NCI-H82 (cell line): ENCODE measurements at places on chromosomes 5 and 9.

GRCh38 chr5:15966651-15967050, 212.9 kb downstream of the MARCHF11 start:
- no peak for DNase-seq

DNA sequence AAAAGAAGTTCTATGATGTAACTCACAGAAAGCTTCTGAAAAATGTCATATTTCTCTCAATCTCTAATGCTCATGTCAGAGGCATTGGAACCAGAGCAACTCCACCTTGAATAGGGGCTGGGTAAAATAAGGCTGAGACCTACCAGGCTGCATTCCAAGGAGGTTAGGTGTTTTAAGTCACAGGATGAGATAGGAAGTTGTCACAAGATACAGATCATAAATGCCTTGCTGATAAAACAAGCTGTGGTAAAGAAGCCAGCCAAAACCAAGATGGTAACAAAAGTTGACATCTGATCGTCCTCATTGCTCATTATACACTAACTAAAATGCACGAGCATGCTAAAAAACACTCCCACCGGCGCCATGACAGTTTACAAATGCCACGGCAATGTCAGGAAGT, 411.1 kb upstream of the GRIA1 start:
- no peak for DNase-seq

DNA sequence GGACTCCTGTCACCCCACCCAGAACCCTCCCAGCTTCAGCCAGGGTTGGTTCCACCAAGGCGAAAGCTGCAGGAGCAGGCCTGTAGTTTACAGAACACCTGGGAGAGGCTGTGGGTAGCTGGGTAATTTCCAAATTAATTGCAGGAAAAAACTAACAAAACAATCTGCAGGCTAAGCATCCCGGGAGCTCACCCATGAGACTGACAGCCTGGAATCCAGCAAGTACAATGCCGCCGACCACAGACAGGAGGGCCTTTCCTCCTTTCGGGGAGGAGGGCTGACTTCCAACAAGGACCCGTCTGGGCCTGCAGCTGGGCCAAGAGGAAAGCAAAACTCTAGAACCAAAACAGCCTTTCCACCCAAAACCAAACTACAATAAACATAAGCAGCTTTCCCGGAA, 10.3 kb downstream of the FOXE1 start:
- no peak for DNase-seq

DNA sequence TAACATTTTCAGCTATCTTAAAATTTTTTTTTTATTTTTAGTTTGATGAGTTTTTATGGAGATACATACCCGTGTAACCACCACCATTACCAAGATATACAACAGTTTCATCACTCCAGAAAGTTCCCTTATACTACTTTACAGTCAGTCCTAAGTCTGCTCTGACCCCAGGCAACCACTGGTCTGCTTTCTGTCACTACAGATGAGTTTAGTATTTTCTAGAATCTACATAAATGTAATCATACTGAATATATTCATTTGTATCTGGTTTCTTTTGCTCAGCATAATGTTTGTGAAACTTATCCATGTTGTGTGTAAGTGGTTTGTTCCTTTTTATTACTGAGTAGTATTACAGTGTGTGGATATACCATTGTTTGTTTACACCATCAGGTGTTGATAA, 127.8 kb downstream of the GAS1 start:
- no peak for DNase-seq

- DNase-seq: peak; percentile 61
These were observed 1.9 kb upstream of the IDNK start for GRCh38 chr9:83620841-83621636.

- DNase-seq: peak; percentile 3
These were observed 38.0 kb downstream of the NIPAL4 start for GRCh38 chr5:157497875-157498611.

- peak; percentile 1 for DNase-seq
These were observed 1.6 kb upstream of the SPZ1 start for GRCh38 chr5:80318212-80318611.

DNA sequence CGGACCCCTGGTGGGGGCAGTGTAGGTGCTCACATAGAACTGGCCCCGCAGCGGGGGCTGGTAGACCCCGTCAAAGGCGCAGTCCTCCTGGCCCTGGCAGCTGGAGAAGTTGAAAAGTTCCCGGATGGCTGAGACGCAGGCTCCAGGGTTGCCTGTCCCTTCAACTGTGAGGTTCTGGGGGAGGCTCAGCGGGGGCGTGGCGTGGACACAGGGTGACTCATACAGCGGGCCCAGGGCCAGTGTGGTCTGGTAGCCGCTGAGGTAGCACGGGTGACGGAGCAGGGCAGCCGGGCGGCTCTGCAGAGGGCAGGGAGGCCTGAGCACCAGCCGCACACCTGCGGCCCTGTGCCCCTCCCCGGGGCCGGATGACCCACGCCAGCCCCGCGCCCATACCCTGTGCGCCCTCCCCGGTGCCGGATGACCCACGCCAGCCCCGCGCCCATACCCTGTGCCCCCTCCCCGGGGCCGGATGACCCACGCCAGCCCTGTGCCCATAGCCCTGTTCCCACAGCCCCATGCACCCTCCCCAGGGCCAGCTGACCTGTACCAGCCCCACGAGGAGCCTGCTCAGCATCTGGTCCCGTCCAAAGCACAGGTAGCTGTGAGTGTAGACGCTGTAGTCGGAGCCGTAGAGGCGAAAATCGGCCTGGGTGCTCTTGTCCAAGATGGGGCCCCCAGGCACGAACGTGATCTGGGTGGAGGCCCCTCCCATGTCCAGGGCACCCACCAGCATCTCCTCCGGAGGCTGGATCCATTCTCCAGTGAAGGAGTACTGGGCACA, 5.0 kb downstream of the ENTPD8 start:
- DNase-seq: no peak

DNA sequence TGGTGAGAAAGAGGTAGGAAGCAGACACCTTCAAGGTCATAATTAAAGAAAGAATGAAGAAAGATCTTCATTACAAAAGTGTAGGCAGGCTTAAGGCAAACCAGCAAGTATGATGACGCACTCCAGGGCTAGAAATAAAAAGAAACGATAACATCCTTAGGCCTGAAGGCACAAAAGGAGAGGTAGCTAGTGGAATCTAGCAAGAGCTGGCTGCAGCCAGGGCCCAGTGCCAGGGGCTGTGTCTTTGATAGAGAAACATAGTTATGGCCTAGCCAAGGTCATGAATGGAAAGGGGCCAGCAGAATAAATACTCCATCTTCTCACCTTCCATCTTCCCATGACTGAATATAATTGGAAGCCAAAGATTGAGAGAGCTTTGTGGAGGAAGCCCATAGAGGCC, 6.8 kb upstream of the SH3TC2 start:
- no peak for DNase-seq

DNA sequence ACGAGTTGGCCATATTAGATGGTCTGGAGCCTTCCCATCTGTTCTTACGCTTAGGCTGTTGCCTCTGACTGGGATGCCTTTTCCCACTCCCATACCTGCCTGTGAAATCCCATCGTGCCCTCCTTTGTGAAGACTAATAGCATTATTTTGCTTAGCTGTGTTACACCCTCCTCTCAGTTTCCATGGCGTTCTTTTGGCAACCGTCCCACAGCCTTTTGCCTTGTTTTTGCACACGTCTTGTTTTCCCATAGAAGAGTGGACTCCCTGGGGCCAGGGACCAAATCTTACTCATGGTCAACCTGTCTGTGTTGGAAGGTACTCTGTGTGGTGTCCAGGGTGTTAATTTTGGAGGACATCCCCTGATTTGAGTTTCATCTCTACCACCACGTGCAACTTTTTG, 242.1 kb downstream of the HSPA4 start:
- peak; percentile 47 for DNase-seq

GRCh38 chr5:175713930-175714329, 56.1 kb downstream of the HRH2 start:
- DNase-seq: no peak

DNA sequence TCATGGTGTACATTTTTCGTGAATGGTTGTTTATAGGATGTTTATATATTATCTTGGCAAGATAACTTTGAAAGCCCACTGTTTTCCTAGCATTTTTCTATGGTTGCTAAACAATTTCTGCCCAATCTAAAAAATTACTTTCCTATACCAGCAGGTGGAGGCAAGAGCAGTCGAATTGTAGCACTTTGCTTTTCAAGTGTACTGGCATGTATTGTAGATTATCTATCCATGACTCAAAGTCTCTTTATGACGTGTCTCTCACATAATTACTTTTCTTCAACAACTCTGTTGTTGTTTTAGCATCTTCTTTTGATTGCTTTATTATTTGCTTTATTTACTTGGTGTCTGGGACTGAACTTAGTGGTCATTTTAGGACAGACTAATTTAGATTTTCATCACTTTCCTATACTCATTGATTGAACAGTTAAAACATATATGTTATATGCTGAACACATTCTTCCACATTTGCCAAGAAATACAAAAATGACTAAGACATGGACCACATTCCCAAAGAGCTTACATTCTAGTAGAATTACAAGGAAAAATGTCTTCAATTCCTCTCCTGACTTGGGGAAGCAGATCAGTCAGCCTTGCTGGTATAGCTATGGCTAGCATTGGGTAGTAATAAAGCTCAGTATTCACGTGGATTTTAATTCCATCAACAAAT, 20.7 kb downstream of the NLN start:
- peak; percentile 13 for DNase-seq

DNA sequence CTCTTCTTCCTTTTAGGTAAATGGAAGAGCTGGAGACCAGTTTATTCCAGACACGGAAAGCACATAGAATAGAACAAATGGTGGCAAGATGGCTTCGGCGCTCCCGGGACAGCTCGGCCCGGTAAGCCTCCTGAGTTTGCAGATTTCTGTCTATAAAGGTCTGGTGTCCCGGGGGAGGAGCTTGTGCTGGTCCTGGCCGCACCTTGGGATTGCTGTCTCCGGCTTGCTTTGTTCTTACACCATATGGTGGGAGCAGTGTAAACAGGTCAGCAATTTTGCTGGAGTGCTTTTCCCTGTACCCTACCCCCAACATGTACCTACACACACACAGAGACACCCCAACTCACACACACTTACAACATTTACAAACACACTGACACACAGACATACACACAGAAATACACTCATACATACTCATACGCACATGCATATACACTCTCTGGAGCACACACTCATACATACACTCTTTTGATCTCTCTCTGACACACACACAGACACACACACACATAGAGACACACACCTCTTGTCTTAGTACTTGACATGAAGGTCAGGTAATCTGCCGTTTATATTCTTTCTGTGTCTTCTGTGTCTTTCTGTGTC, 42.0 kb downstream of the FRMPD1 start:
- DNase-seq: peak; percentile 83

DNA sequence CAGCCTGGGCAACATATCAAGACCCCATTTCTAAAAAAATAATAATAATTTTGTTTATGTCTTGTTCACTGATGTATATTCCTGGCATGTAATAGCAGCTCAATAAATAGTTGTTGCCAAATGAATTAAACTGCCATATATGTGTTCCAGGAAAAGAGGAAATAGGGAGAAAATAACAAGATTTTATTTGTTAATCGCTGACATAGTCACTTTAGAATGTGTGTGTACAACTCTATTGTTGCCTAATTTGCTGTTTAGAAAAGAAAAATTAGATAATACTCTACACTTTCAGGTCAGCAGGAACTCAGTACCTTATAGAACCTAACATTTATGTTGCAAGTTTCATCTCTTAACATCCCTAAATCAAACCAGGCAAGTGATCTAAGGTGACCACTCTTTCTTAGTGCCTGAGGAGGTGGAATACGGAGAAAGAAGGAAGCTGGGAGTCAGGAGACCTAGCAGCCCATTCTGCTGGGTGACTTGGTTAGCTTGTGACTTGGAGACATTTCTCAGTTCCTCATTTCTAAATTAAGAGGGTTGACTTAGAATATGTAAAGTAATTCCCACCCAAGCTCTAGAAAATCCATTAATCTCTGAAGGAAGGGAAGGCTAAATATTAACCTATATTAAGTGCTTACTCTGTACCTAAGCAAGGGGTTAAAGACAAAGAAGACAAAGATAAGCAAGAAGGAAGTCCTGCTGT, 110.3 kb upstream of the IQGAP2 start:
- no peak for DNase-seq

DNA sequence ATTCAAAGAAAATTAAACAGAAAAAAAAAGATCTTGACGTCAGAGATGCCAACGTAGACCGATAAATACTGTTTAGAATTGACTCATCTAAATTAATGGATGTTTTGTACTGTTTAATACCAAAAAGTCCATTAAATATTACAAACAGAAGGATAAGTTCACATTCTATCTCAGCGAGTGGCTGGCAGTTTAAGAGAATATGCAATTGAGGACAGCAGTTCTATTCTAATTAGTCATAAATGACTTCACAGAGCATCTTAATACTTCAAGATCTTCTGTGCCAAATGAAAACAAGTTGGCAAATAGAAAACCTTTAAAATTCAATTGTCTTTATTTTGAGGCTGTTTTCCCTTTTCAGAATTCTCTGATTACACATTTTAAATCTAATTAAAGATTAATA, 326.6 kb upstream of the NREP start:
- DNase-seq: no peak

DNA sequence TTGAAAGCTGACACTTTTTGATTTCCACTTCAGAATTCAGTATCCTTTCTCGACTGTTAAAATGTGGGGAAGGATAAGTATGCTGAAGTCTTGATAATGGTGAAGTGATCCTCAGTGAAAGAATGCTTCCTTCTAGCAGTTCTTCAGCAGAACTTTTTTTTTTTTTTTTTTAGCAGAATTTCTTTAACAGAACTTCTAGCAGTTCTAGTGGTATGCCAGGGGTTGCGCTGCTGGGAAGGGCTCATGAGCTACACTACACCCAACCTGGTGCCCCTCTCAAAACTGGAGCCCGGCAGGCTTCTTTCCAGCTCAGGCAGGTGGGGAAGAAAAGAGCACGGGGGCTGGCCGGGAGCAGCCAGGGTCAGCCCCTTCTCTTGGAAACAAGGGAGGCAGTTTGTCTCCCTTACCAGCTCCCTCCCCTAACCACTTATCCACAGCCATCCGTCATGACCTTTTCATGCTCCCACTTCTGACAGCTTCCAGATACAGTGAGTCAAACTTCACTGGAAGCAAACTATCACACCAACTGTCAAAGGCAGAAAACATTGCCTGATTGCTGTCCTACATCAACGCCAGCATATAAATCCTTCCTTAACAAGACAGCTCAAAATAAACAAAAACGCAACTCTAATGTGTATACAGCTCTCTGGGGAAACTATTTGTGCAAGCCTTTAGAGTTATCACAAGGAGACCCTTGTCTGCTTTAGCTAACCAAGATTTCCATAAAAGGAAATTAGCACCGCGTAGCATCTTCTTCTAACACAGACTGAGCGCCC, 211.5 kb downstream of the GAPVD1 start:
- no peak for DNase-seq
